ENCODE measurements at places on chromosomes 2 and 18. TPM values are rescaled to one million over a fixed set of nuclear protein-coding genes. Genes with fewer than 3 reads are reported as not detected.
A peak's percentile ranks its signal among the peaks of the same experiment; 100 is the strongest.

- no peak for DNase-seq
Measured at GRCh38 chr18:5144629-5145028, 52.4 kb downstream of the AKAIN1 start.

- DNase-seq: no peak
Measured at GRCh38 chr2:38461470-38461869, 84.4 kb upstream of the ATL2 start.

Gene PROC
- total RNA-seq: not detected

DNA sequence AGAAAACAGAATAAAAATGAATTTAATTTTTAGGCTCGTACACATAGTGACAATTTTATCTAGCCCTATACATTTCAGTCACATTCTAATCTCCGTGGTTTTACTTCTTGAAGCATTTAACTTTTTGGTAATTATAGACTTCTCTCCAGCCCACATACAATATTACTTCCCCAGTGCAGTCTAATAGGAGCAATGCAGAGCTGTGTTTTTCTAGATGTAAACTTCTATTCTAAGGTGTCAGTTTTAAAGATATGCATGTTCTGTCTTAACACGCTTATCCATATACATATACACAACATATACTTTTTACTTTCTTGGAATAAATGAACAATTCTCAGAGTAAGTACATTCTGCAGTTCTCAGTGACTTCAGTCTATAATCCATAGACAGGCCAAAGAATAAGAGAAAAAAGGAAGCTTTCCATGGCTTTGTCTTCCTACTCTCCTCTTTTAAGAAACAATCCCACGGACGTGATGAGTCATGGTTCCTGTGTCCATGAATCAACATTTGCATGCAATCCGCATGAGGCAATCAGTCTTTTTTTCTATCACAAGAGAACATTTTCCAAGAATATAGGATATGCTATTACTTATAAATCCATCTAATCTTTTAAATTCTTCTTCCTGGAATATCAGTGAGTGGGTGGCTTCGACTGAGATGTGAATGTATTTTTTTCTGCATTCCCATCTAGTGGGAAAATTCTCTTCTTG lies 42.8 kb downstream of the CCDC102B start:
- peak; percentile 95 for DNase-seq

DNA sequence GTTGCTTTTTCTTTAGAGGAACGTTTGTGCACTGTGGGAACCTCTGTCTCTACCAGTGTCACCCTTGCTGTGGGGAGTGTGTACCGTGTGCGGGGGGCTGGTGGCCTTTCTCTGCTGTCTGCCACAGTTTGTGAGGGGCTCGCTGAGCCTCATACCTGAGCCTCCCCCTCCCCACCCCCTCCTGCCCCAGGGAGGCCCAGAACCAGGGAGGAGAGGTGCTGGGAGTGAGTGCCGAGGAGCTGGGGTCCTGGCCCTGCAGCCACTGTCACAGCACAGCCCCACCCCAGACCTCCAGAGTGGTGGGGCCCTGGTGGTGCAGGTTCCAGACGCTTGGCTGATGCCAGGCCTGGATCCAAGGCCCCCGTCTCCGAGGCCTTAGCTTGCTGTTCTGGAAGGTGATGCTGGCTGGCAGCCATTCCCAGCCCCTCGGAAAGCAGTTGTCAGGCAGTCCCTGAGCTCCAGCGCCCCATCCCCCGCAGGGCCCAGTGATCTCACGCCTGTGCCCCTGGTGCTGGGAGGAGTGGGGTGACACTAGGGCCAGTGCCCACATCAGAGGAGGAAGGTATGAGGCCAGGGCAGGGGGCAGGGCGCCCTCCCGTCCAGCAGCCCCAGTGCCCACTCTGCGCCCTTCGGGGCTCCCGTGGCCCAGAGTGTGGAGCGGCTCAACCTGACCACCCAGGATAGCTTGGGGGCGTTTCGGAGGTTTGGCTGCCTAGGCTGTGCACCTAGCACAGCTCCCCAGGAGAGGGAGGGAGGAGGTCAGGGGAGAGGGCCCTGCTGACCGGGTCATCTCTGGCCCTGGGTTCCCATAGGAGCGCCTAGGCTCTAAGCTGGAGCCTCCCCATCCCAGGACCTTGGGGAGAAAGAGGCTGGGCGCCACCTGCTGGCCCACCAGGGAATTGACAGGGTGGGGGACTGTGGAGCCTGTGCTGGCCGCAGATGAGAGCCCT lies 53.0 kb upstream of the ALPP start:
- DNase-seq: no peak

DNA sequence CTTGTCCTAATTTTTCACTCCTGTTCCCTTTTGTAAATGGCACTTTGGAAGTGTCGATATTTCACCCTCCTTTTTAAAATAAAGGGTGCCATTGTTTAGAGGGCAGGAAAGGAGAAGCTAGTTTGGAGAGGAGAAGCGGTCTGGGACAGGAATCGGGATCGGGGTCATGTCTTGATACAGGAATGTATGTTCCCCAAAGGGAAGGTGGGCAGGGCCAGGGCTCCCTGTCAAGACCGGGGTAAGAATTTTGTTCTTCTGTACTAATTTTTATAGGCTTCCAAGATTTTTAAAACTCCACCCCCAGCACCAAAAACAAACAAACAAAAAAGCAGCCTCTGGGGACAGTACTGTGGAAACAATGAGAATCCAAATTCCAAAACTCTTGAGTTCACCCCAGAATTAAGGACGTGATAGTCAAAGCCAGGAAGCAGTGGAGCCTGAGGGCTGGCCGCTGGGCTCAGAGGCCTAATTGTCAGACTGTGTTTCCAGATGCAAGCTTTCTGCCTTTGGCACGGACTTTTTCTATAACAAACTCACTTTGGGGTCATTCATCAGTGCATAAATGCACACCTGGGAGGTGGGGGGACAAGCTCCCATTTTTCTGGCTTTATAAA lies 250.4 kb upstream of the SIX2 start:
- DNase-seq: no peak

GRCh38 chr2:227411990-227412350 lies 24.2 kb upstream of the SCYGR1 start:
- DNase-seq: peak; percentile 66

- DNase-seq: no peak
Measured at GRCh38 chr18:75977081-75977480, 518.0 kb downstream of the ZNF516 start.

- no peak for DNase-seq
Measured at GRCh38 chr2:70475266-70475665, 78.4 kb downstream of the TGFA start.

Gene IL37
- total RNA-seq: not detected

DNA sequence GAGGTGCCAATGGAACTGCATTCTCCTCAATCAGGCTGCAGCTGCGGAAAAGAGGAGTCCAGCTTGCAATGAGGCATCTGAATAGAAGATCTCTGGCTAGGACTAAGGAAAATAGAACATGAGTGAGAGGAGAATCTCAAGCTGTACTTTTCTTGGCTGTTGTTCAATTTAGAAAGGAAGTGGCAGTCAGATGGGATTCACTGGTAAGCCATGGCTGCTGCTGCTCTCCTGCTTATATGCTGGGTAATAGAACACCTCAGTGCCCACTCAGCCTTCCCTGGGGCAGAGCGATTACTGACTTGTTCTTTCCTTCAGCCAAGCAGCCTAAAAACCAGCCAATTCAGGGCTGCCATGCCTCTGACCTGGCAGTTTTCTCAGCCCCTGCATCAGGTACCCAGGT lies 17.6 kb upstream of the CHST9 start:
- no peak for DNase-seq

GRCh38 chr2:233228376-233228775 lies 23.1 kb upstream of the ATG16L1 start:
- DNase-seq: no peak

Gene GPR75
- total RNA-seq: 0.92 TPM

DNA sequence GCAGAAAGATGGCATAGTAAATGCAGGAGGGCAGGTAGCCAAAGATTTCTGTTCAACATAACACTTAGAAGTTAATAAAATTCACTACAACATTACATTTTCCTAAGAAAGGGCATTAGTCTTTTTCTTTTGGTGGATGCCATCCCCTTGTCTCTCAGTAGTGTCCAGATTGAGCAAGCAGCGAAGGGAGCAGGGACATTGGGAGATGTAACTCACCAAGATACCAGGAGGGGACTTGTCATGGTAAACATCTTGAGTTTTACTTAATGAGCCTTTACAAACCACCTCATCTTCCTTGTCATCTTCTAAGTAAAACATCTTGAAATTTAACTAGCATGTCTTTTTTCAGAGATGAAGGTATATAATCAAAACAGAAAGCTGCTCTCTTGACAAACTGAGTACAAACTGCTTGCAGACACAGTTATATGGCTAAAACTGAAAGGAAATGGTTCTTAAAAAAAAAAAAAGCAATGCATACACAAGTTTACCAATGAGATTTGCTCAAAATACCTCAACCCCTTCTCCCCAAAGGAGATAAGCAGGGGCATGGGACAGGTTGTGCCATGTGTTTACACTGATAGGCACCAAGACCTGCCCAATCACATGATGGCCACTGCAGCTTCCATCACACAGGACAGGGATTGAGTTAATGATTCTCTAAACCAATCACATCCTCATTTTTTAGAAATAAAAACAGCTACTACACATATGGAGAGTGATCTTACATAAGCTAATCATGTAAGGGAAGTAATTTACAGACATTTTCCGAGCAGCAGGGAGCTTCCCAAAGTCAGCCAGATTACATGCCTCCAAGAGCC lies 30.3 kb downstream of the LPIN2 start:
- DNase-seq: no peak

Gene LBX2
- 1.2 TPM for total RNA-seq

GRCh38 chr2:16318051-16318450 lies 347.6 kb downstream of the CYRIA start:
- no peak for DNase-seq

- DNase-seq: no peak
Measured at GRCh38 chr2:203366639-203367466, 38.7 kb downstream of the ABI2 start.

Gene UGP2
- total RNA-seq: 261 TPM

GRCh38 chr18:3454365-3455089 lies 4.6 kb downstream of the TGIF1 start:
- peak; percentile 80 for DNase-seq

DNA sequence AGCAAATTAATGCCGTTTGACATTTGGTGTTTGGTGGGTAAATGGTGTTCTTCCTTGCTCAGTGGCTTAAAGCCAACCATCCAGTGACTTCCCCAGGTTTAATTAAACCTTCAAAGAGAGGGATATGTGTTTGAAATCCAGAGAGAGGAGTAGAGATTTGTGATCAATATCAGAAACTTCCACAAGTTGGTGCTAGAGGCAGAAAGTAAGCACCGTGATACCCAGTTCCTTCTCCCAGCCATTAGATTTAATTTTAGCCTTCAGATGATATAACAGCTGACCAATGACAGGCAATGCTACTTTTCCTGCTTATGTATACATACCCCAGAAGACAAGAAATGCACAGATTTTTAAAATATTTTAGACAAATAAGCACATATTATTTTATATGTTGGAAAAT lies 398.5 kb downstream of the CDH2 start:
- no peak for DNase-seq

- no peak for DNase-seq
Measured at GRCh38 chr18:29056800-29057199, 879.9 kb upstream of the CDH2 start.

- no peak for DNase-seq
Measured at GRCh38 chr2:237542001-237542704, 24.2 kb upstream of the PRLH start.

- no peak for DNase-seq
Measured at GRCh38 chr2:66849153-66849755, 414.3 kb downstream of the MEIS1 start.

DNA sequence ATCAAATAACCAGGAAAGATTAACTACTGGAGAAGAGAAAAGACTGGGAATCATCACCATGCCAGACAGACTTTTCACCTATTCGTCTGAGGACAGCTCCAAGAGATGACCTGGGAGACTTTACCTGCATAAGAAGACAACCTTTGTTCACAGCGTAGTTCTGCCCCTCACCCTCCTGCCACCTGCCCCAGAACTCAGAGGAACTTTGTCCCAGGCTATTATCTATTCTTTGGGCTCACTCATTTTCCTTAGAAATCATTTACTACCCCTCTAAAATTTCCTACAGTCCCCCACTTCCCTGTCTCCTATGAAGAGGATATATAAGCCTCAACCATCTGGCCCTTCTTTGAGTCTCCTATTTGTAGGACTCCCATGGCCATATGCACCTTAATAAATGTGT lies 19.3 kb upstream of the COPS8 start:
- DNase-seq: no peak

Gene GLI2
- total RNA-seq: 0.64 TPM

GRCh38 chr2:68203587-68203986 lies 45.9 kb downstream of the PNO1 start:
- no peak for DNase-seq

Gene GALNT5
- 70.6 TPM for total RNA-seq

DNA sequence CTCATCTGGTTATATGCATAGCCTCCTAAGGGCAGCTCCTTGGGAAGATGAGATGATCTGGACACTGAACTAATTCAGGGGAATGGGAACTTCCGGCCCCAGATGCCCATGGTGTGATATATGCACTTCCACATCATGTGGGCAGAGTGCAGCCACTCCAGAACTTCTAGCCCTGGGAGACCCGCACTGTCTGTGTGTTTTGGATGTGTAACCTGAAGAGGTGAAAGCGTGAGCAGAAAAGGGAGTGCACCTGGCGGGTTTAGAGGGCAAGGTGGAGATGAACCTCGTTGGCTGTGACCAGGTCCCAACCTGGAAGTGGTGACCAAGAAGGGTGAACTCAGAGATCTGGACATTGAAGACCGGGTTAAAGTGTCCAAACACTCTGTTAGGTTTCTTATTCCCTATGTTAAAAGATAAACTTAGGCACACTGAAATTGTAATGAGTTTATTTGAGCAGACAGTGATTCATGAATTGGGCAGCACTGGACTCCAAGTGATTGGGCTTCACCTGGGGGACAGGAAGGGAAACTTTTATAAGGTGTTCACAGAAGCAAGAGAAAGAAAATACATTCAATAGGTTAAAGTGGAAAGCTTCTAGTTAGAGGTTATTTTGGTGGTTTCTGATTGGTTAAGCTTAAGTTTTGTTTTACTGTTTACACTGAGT lies 296.2 kb upstream of the SKOR2 start:
- DNase-seq: no peak

- peak; percentile 70 for DNase-seq
Measured at GRCh38 chr2:20450201-20450999, 3.5 kb downstream of the RHOB start.

- no peak for DNase-seq
Measured at GRCh38 chr2:45170191-45171135, 161.2 kb upstream of the SIX2 start.

- no peak for DNase-seq
Measured at GRCh38 chr2:17850151-17850550, 28.3 kb upstream of the KCNS3 start.

Gene LYG1
- 0.86 TPM for total RNA-seq

DNA sequence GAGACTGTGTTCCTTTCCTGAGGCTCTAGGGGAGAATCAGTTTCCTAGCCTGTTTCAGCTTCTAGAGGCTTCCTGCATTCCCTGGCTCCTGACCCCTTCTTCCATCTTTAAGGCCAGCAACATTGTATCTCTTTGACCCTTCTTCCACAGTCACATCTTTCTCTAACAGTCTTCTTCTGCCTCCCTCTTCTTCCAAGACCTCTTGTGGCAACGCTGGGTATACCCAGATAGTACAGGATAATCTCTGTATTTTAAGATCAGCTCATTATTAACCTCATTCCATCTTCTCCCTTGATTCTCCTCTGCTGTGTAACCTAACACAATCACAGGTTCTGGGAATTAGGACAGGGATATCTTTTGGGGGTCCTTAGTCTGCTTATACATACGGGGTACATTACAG lies 8.9 kb upstream of the MYL12A start:
- no peak for DNase-seq

- no peak for DNase-seq
Measured at GRCh38 chr2:242052421-242052820, 182.9 kb downstream of the RTP5 start.
